ENCODE measurements at places on chromosomes 7 and 10. TPM values are rescaled to one million over a fixed set of nuclear protein-coding genes. Genes with fewer than 3 reads are reported as not detected.

DNA sequence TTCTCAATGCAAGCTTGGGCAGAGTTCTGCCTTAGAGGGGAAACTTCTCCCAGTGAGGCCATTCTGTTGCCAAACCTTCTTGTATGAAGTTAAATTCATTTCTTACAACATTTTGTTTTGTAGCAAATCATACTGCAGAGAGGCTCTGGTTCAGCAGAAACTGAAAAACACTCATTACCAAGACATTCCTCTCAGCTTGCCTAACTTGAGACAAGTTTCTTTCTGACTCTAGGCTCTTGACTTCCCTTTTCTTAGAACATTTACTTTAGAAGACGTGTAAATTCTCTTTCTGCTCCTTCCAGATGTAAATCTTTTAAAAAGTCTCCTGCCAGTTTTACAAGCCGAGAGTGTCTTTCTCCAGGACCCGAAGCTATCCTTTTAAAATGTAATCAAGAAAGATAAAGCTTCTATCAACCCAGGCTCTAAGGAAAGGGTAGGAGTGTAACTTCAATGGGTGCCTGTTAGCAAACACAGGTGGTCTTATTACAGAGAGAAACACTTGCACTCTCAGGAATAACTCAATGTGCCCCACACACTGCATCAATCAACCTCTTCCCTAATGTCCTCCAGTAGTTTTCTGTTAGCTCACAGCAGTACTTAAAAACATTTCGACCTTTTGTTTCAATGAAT lies 80.5 kb upstream of the TAS2R16 start:
- DNase-seq = no peak

DNA sequence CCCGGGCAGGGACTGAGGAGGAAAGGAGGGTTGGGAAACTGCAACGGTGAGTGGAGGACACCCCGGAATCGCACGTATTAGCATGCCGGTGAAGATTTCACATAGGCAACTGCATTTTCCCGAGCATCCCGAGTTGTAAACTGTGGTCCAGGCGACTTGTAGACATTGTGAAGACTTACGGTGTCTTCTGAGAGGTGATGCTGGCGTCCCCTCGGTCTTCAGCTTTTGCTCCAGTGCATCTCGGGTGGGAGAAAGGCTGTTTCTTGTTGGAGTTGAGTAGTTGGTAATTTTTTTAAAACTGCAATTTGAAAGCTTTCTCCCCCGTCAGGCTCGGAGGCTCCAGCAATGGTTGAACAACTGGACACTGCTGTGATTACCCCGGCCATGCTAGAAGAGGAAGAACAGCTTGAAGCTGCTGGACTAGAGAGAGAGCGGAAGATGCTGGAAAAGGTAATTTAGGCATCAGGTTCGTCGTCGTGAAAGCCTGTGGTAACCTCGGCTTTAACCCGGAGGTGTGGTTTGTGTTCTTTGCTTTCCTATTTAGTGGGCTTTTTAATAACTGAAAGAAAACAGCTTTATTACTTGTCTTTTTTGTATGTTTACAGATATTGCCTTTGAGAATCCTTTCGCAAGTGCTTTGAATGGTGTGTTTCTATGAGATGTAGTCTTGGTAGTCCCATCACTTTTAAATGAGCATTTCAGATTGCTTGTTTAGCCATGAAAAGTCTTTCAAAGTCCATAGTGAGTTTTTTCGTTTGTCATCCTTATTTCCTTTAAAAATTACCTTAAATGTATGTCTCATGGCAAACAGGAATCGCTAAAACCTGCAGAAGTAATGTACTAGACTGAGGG lies 687 bp downstream of the HELLS start:
- peak; percentile 22 for DNase-seq

DNA sequence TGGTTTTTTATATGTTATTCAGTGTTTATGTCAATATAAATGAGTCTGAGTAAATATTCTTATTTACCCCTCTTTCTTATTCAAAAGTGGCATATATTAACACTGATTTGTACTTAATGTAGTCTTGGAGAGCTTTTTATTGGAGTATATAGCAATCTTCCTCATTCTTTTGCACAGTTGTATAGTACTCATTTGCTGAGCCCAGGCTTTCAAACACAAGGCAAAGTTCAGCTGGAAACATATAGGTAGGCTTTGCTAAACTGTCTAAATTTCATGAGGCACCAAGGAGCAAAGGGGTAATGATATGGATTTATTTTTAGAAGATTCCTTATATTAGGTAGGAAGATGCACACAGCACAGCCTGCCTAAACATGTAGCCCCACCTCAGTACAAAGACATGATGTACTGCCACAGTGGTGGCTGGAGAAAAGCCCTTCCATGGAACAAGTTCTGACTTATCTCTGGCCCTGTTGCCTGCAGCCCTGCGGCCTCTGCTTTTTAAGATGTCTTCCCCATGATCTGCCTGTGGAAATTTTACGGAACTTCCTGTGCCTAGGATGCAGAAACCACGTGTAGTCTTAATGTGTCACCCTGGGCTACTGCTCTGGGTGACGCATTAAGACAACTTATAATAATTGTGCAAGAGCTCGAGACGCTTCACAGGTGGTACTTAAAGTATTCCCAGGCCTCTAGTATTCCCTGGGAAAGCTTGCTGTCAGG lies 9.6 kb upstream of the PDCD4 start:
- DNase-seq = no peak

GRCh38 chr7:118758582-118758981 lies 534.1 kb downstream of the ANKRD7 start:
- DNase-seq = no peak

DNA sequence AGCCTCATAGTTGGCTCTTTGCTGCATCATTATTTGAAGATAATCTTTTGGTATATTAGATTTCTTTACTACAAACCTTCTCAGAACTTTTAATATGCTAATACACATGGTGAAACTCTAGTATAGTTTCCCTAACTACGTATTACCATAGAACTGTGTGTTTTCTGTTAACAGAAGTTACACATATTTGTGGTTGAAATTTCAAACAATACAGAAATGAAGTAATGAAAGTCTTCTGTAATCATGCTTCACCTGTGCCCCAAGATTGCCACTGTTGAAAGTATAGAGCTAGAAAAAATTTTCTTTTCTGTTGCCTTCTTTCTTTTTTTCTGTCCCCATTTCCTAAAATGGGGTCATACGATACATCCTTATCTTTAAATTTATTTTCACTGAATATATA lies 9.1 kb downstream of the BMPR1A start:
- DNase-seq = no peak

- DNase-seq = peak; percentile 81
Measured at GRCh38 chr7:127886248-127886647, 145.0 kb downstream of the LRRC4 start.

- DNase-seq = no peak
Measured at GRCh38 chr7:93897680-93898079, 7.1 kb upstream of the TFPI2 start.

GRCh38 chr10:118912961-118913600 lies 116.4 kb upstream of the NANOS1 start:
- no peak for DNase-seq

- no peak for DNase-seq
Measured at GRCh38 chr10:71648254-71648932, 71.2 kb downstream of the C10orf105 start.

GRCh38 chr10:79381804-79382221 lies 34.5 kb downstream of the PPIF start:
- peak; percentile 90 for DNase-seq

DNA sequence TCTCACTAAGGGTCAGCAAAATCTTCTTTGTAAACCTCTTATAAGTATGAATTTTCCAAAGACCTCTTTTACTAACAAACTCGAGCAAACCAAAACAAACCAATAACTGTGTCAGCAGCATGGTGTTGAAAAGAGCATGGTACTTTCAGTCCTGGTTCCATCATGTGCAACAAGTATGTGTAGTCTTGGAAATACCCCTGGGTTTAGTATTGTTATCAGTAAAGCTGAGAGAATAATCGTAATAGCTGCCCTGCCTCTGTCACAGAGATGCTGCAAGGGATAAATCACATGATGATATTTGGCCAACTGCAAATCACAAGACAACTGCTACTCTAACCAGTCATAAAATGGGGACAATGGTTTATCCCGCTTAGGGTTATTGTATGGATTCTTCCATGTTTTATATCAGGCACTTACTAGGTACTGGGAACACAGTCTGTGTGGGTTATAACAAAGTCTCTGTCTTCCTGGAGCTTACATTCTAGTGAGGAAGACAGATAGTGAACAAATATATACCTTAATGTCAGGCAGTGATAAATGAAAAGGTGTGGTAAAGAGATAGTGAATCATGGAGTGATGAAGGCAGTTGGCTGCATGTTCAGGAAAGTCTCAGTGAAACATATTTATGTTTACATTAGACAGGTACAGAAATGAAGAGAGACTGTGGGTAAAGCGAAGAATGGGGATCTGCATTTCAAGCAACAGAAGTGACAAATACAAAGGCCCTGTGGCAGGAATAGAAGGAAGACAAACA lies 60.5 kb upstream of the C10orf90 start:
- DNase-seq = no peak

GRCh38 chr10:123742751-123743440 lies 76.7 kb downstream of the GPR26 start:
- DNase-seq = no peak

DNA sequence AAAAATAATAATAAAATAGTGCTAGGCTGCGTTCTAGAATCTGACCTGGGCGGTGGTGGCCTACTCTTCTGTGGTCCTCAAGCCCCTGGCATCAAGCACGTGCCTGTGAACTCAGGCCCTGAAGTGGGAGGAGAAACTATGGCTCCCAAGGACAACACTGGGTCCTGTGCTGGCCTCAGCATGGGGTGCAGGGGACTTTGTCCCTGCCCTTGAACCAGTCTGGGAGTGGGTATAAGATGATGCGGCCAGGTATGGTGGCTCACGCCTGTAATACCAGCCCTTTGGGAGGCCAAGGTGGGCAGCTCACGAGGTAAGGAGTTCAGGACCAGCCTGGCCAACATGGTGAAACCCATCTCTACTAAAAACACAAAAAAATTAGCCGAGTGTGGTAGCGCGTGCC lies 5.5 kb downstream of the ZP3 start:
- no peak for DNase-seq

DNA sequence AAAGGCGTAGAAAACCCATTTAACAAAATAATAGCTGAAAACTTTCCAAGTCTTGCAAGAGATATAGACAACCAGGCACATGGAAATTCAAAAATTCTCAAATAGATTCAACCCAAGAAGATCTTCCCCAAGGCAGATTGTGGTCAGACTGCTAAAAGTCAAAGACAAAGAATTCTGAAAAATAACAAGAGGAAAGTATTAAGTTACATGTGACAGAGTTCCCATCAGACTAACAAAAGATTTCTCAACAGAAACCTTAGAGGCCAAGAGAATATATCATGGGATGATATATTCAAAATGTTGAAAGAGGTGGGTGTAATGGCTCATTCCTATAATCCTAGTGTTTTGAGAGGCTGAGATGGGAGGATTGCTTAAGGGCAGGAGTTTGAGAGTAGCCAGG lies 59.8 kb downstream of the TMEM178B start:
- no peak for DNase-seq

GRCh38 chr10:36073796-36074345 lies 431.8 kb upstream of the FZD8 start:
- DNase-seq = no peak

DNA sequence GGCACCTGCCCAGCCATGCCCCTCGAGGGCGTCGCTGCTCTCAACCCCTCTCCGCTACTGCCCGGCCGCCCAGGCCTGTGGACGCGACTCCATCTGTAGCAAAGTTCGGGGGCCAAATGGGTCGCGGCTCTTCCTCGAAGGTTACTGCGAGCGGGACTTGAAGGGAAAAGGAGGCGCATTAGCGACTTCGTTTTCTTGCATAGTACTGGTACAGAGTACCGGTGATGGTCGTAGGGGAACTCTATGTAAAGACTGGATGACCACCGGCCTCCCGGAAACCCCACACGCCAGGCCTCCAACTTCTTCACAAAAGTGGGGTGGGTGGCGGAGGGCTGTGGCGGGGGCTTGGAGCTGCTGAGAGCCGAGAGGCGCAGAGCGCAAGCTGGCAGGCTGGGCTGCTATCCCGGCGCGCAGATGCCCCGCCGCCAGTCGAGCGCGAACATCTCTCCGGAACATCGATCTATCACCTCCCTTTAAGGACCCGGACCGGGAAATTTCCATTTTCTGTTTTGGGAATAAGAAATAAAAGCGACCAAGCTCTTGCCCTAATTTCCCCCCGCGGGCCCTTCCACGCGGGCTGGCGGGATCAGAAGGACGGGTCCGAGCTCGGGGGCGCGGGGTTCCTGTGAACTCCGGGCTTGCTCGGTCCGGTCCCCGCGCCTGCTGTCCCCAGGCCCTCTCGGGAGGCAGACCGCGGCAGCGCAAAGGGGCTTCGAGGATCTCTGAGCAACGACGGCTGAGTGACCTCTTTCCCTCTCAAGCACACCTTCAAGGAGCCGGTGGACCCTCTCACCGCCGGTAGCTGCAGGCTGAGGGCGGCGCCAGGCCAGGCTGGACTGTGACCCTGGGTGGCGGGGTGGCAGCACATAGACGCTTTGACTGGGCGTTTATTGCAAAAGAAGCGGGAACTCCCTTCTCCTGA lies 12.2 kb upstream of the FEZF1 start:
- no peak for DNase-seq

GRCh38 chr7:145106001-145106400 lies 270.1 kb upstream of the TPK1 start:
- peak; percentile 81 for DNase-seq

DNA sequence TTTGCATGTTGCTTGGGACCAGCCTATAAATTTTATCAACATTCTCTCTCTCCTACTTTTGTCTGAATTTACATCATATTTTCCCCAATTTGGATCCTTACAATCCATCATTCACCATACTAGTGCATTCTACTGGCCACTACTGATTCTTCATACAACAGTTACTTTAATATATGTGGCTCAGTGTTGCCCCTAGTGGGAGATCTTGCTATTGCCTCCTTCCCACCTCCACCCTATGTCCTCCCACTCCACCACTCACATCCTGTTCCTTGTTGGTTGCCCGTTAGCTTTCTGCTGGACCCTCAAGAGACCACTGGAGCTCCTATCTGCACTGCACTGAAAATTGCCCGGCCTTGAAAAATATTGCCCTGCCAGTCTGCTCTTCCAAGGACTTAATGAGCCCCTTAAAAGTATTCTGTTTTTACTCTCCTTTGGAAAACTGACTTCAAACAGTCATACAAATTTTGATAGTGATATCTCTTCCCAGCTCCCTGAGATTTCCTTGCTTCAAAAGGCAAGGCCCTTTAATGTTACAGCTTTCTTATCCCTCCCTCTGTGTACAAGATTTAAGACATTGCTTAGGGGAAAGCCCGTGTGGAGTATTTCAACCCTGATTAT lies 243.2 kb upstream of the TMEM229A start:
- DNase-seq = no peak

- DNase-seq = no peak
Measured at GRCh38 chr10:1267148-1267547, 211.0 kb downstream of the WDR37 start.

- DNase-seq = no peak
Measured at GRCh38 chr7:26525398-26526264, 234.0 kb downstream of the SNX10 start.

Gene CCZ1B
- 45.0 TPM for polyA plus RNA-seq

Gene CCL24
- not detected for polyA plus RNA-seq

Gene TFPI2
- polyA plus RNA-seq = 57.6 TPM

Gene CALHM1
- not detected for polyA plus RNA-seq

Gene SERPINE1
- 1,153 TPM for polyA plus RNA-seq

Gene OR2A1
- 0.07 TPM for polyA plus RNA-seq

Gene AS3MT
- polyA plus RNA-seq = 6.1 TPM
